ENCODE measurements at places on chromosomes 3 and 15. TPM values are rescaled to one million over a fixed set of nuclear protein-coding genes. Genes with fewer than 3 reads are reported as not detected.

GPR176 gene
- 0.16 TPM for total RNA-seq

RTP1 gene
- not detected for total RNA-seq

MELTF gene
- total RNA-seq, result 3.4 TPM

CFAP100 gene
- not detected for total RNA-seq

DNAJB11 gene
- 31.5 TPM for total RNA-seq

SAMD7 gene
- total RNA-seq, result not detected

ATP13A4 gene
- total RNA-seq, result 3.5 TPM

CHST13 gene
- total RNA-seq, result not detected

LSAMP gene
- not detected for total RNA-seq

SH2D7 gene
- not detected for total RNA-seq

CHL1 gene
- not detected for total RNA-seq

PLSCR4 gene
- total RNA-seq, result not detected

FGF12 gene
- not detected for total RNA-seq

BMF gene
- 4.2 TPM for total RNA-seq

CFAP92 gene
- 0.38 TPM for total RNA-seq

STAB1 gene
- 0.20 TPM for total RNA-seq

PLOD2 gene
- total RNA-seq, result 2.0 TPM

TIMP4 gene
- total RNA-seq, result not detected

RTP4 gene
- total RNA-seq, result 3.6 TPM

CEMIP gene
- not detected for total RNA-seq

REC114 gene
- total RNA-seq, result not detected

STAC gene
- not detected for total RNA-seq

TP63 gene
- total RNA-seq, result 0.07 TPM

CYFIP1 gene
- 10.4 TPM for total RNA-seq

EFCC1 gene
- 0.38 TPM for total RNA-seq

NR1I2 gene
- 1.0 TPM for total RNA-seq

RABL3 gene
- total RNA-seq, result 37.1 TPM

TRAIP gene
- total RNA-seq, result 25.1 TPM

MESP2 gene
- not detected for total RNA-seq

CCDC54 gene
- not detected for total RNA-seq

IQCF5 gene
- total RNA-seq, result not detected

MAPKBP1 gene
- total RNA-seq, result 17.2 TPM

UBA5 gene
- total RNA-seq, result 69.4 TPM

RLBP1 gene
- total RNA-seq, result not detected

CHAC1 gene
- total RNA-seq, result 22.6 TPM

ITIH1 gene
- total RNA-seq, result not detected

FANCD2OS gene
- not detected for total RNA-seq

SLC22A13 gene
- 0.18 TPM for total RNA-seq

HDC gene
- total RNA-seq, result not detected

THSD4 gene
- not detected for total RNA-seq
